ENCODE measurements at places on chromosomes 12 and 14.

GRCh38 chr14:100887728-100888335, 15.7 kb downstream of the RTL1 start:
- DNase-seq = no peak

GRCh38 chr14:101828046-101828445, 66.5 kb downstream of the PPP2R5C start:
- DNase-seq = no peak

GRCh38 chr14:26137161-26137560, 460.7 kb downstream of the NOVA1 start:
- DNase-seq = no peak

DNA sequence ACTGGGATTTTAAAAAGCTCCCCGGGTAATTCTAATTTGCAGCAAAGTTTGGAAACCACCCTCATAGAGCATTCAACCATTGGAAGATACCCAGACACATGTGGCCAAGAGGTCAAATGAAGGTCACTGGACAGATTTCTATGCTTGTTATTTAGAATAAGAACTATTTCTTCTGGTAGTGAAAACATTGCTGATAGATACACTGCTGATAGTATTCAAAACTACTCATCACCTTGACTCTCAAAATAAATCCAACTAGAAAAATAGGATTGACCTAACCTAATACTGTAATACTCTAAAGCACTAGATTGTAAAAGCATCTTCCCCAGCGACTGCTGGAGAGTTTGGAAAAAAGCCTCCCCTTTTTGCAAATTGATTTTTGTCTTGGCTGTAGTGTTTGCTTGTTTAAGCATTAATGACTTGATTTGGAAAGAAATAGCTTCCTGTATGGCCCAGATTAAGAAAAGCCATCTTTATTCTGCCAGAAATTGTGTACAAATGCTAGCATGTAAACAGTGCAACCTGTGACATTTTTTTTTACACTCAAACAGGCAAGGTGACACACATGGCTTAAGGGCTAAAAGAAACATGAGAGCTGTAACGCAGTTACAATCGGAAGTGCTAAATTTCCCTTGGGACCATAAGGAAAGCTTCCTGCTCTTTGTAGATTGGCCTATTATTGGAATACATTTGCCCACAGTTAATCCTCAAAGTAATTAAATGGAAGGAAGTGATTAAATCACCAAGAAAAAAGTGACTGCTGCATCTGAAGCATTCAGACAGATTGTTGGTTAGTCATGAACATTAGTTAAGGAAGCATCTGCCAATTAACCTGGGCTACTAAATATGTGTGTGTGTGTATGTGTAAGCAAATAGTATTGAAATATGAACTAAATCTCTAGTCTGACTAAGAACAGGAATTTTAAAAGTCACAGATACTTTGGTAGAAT, 356.5 kb upstream of the ATP2B1 start:
- DNase-seq = no peak

DNA sequence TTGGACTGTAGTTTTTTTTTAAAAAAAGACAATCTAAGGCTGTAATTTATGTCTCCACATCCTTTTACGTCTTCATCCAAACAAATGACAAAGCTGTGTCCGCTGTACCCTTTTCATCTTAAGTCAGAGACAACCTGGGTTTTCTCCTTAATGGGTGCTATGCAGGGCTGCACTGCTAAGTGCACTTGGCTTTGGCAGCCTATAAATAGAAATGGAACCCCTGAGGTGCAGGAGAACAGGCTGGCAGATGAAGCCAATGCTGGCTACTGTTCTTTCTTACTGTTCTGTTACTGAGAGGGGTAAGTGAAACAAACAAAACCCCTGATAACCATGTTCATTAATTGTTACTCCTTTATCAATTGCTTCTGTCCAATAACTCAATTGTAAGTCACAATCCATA, 47.1 kb upstream of the KICS2 start:
- DNase-seq = no peak

GRCh38 chr12:84964048-84964447, 51.4 kb upstream of the SLC6A15 start:
- no peak for DNase-seq
